ENCODE measurements at places on chromosomes 6 and 20.

GRCh38 chr6:19193624-19194023 lies 643.5 kb upstream of the ID4 start:
- DNase-seq: no peak

DNA sequence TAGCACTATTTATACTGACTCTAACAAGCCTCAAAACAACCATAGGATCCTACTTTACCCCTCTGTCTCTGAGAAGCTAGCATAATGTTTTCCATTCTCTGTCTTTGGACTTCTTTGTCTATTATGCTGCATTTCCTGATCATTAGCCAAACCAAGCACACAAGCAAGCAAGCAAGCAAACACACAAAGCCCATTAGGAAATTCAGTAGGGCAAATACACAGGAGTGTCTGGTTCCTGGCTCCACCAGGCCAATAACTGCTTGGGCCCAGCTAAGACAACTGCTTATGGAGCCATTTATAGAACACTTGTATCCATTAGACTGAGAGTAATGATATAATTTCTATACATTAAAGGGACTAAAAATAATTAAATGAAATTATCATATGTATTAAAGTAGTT lies 952.9 kb upstream of the EPHA7 start:
- DNase-seq: no peak

DNA sequence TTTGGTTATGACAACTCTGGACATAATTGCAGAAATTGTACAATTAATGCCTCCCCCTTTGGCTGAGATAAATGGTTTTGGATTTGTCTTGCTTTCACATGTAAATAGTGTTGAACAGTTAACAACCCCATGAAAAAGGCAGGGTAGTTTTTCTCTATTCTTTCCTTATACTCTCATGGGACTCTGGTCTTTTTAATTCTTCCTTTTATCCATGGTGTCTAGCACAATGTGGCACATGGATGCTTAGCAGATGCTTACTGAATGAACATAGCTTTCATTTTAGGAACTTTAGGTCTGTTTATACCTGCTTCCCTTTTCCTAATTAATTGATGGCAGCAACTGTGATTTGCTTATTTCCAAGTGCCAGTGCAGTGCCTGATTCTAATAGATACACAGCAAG lies 75.6 kb downstream of the NCOA3 start:
- no peak for DNase-seq

GRCh38 chr20:33490023-33490933 lies at the start of gene CBFA2T2:
TSS of gene CBFA2T2 (plus strand) at chr20:33490096. CDS start at chr20:33490268, 172 bp downstream.
- DNase-seq: no peak

Data from activated naive CD4-positive, alpha-beta T cell treated with anti-CD3 and anti-CD28 coated beads, Interleukin-2, amount 50 U/mL, for 72 hours (primary cell).